ENCODE measurements at places on chromosomes 11 and 22. TPM values are rescaled to one million over a fixed set of nuclear protein-coding genes. Genes with fewer than 3 reads are reported as not detected.

Gene C11orf97
- total RNA-seq = not detected

Gene XKR3
- not detected for total RNA-seq

Gene TIMP3
- 118 TPM for total RNA-seq

Gene API5
- 45.1 TPM for total RNA-seq

Gene RFPL1
- total RNA-seq = not detected

Gene KBTBD3
- total RNA-seq = 0.97 TPM

Gene PRG3
- total RNA-seq = not detected

Gene FAM227A
- 0.43 TPM for total RNA-seq

Gene ABCG4
- 0.39 TPM for total RNA-seq

Gene ASPHD2
- total RNA-seq = 0.06 TPM

Gene CDCA5
- 1.9 TPM for total RNA-seq

Gene ROM1
- total RNA-seq = 15.2 TPM

Gene ARL14EP
- 39.5 TPM for total RNA-seq

Gene SLC7A4
- total RNA-seq = 4.6 TPM

Gene ART1
- total RNA-seq = 0.46 TPM

Gene SLC22A12
- not detected for total RNA-seq

Gene TCIRG1
- 258 TPM for total RNA-seq

Gene OR51B2
- total RNA-seq = 0.33 TPM

Gene KRTAP5-6
- 0.61 TPM for total RNA-seq

Gene PGM2L1
- 0.54 TPM for total RNA-seq

Gene RHOD
- 2.0 TPM for total RNA-seq

Gene CASTOR1
- total RNA-seq = 5.5 TPM

Gene SCUBE2
- total RNA-seq = 3.1 TPM

Gene SHANK2
- 3.4 TPM for total RNA-seq

Gene DTX4
- 4.3 TPM for total RNA-seq

Gene GAS2
- total RNA-seq = 5.8 TPM

Gene OR51I1
- not detected for total RNA-seq

Gene CARD16
- total RNA-seq = 12.2 TPM

Gene MPEG1
- total RNA-seq = 27.6 TPM

Gene LGALS12
- 0.11 TPM for total RNA-seq

Gene DKK3
- 19.7 TPM for total RNA-seq

Gene HIC2
- 3.5 TPM for total RNA-seq

Gene P4HA3
- 0.52 TPM for total RNA-seq

Gene PLEKHB1
- 8.1 TPM for total RNA-seq

Gene ADAMTS8
- not detected for total RNA-seq

Gene FIBIN
- 2.7 TPM for total RNA-seq

Gene SYT12
- total RNA-seq = 2.8 TPM

Gene SSRP1
- total RNA-seq = 62.6 TPM

Gene LINC01488
- total RNA-seq = not detected

Gene TMEM191C
- total RNA-seq = not detected

Gene TEX54
- total RNA-seq = not detected

Gene ANKK1
- 0.54 TPM for total RNA-seq

Gene DRICH1
- not detected for total RNA-seq

Gene AP2A2
- total RNA-seq = 15.3 TPM

Gene CHRM1
- total RNA-seq = not detected

Gene PGGHG
- 7.1 TPM for total RNA-seq
